ENCODE measurements at places on chromosomes 12 and 14. TPM values are rescaled to one million over a fixed set of nuclear protein-coding genes. Genes with fewer than 3 reads are reported as not detected.

GPR68 gene
- total RNA-seq: 0.50 TPM

RTL1 gene
- total RNA-seq: 0.18 TPM

TMEM30B gene
- total RNA-seq: not detected

SLCO1C1 gene
- total RNA-seq: not detected

SIX6 gene
- total RNA-seq: not detected

DPY19L2 gene
- total RNA-seq: 7.3 TPM

RASAL1 gene
- 0.43 TPM for total RNA-seq

FLRT2 gene
- total RNA-seq: 171 TPM

CEBPE gene
- total RNA-seq: not detected

CYP46A1 gene
- total RNA-seq: 0.41 TPM

CNTN1 gene
- total RNA-seq: 2.1 TPM

PRR4 gene
- 2.2 TPM for total RNA-seq

RTN1 gene
- 1.2 TPM for total RNA-seq

GRCh38 chr14:61881046-61881445 is 118.8 kb downstream of the SNAPC1 start:
- no peak for DNase-seq

DNA sequence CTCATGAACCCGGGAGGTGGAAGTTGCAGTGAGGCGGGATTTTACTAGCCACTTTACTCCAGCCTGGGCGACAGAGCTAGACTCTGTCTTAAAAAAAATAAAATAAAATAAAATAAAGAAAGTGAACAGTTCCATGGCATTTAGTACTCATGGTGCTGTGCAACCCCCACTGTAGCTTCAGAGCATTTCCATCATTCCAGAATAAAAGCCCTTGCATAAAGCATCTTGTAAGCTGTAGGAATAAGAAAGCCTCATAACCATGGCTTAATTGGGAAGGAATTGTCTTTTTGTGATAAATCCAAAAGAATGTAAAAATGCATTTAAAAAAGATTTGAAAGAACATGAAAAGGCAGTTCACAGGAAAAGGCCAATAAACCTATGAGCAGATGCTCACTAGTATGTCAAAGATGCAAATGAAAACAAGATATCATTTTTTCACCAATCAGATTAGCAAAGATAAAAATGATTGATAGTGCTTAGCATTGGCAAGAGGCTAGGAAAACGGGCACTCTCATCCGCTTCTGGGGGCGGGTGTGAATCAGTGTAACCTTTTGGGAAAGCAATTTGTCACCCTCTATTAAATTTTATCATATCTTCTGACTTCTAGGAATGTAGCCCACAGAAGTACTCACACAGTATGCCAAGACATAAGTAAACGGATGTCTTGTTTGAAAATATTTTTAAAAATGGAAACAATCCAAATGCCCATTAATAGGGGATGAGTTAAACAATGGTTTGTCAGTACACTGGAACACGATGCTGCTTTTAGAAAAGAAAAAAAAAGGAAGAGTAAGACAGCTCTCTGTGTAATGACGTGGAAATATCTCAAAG is 46.6 kb downstream of the CFAP251 start:
- DNase-seq: peak; percentile 92

DNA sequence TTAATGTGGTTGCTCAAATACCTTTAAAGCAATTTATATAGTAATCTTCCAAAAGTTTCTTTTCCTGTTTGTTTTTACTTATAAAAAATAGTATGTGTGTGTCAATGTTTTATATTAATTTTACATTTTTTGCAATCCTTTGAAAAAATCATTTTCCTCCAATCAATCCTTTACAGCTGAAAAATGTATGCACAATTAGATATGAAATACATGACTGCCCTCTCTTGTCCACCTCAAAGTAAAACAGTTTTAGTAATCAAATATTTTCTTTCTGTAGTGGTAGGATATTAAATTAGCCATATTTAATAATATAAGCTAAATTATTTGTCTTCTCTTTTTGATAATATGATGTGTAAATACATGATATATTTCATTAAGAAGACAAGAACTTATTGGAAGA is 269.9 kb downstream of the ADAMTS20 start:
- DNase-seq: no peak

GRCh38 chr12:51890511-51891171 is 2.7 kb downstream of the ANKRD33 start:
- DNase-seq: no peak

DNA sequence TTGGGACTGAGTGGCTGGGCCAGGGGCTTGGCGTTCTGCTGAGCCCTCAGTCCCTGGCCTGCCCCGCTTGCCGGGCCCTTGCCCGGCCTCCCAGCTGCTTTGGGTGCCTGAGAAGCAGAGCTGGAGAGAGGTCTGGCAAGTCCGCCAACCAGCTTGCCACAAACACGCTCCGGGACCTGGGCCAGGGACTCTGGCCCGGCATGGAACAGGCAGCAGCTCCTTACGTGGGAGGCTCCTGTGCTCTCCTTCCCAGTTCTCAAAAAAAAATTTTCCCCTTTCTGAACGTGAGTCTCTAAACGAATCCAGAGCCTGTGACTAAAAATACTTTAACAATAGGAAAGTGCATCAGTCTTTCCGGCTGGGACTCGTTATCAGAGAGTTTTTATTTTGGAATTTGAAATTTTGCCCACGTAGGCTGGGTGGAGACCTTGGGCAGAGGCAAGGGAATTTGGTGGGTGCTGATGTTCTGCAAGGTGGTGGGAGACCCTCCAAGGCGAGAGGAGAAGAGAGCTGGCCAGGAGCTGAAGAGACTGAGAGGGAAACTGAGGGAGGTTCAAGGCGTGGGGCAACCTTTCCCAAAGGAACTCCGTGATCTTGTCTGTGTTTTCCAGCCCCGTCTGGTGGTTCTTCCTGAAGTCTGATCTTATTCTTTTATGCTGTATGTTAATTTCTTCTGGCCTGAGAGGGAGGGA is 6.8 kb upstream of the NR4A1 start:
- peak; percentile 91 for DNase-seq

DNA sequence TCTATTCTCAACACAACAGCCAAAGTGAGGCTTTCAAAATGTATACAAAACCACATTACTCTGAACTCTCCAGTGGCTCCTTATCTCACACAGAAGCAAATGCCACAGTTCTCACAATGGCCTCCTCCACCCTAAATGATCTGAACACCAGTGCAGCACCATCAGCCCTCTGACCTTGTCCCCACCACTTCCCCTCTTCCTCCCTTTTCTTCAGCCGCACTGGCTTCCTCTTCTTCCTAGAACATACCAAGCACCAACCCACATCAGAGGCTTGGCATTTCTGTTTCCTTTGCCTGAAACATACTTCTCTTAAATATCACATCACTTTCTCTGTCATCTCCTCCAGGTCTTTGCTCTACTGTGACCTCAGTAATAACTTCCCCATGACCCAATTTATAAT is 66.3 kb downstream of the GPR135 start:
- no peak for DNase-seq

- peak; percentile 38 for DNase-seq
Observed at GRCh38 chr12:62689042-62689839, 222.6 kb downstream of the MON2 start.

GRCh38 chr12:102917026-102917787 is at the start of gene PAH:
PAH (minus strand) TSS chr12:102917244; CDS start chr12:102917130, 114 bp downstream.
- no peak for DNase-seq

- peak; percentile 25 for DNase-seq
Observed at GRCh38 chr12:64912516-64913255, 88.2 kb downstream of the TBC1D30 start.

DNA sequence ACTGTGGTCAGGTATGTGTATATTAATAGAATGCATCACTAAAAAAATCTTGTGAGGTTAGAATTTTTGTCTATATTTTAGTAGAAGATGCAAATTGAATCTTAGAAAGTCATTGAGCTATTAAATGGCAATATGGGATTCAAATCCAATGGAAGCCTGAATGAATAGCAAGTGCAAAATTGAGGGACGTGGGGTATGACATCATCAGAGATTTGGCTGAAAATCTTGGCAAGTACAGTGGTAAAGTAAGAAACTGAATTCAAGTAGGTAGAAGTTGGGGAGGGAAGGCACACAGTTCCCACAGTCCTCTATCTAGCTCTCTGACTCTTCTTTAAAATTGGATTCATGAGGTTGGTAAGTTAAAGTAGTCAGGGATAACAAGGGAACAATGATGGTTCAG is 97.4 kb upstream of the SSTR1 start:
- DNase-seq: no peak

DNA sequence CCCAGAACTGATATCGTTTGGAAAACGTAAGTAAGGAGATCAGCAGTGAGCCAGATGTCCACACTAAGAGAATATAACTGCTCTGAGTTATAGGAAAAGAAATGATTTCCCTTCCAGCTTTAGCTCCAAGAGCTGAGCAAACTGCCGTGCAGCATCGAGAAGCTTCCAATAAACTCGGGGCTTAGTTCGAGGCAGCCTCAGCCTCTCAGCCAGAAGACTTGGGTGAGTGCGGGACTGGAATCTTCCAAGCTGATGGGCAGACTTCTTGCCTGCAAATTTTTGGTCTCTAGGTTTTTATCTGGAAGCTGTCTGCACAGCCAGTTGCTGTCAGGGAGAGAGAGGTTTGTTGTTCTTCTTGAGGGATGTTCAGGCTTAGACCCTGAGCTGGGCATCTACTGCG is 196.1 kb downstream of the PHETA1 start:
- DNase-seq: no peak

DNA sequence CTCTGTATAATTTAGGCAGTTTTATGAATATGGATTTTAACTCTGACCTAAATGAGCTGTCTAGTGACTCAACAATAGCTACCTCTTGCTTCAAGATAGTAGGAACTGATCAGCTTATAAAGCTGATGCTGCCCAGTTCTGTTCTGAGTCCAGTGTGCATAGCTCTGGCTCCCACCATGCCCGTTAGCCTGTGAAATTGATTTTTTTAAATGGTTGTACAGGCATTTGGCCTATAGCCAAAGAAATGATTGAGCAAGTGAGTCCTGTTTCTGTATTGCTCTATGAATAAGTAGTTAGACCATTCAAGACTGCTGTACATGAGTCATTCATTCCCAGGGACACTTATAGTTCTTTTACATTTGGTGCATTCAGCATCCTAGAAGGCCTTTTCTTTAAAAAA is 36.4 kb downstream of the SAMD4A start:
- peak; percentile 64 for DNase-seq

GRCh38 chr12:46891306-46891705 is 65.5 kb upstream of the SLC38A4 start:
- DNase-seq: peak; percentile 34

- DNase-seq: no peak
Observed at GRCh38 chr12:113208041-113208934, 13.0 kb upstream of the TPCN1 start.

- DNase-seq: no peak
Observed at GRCh38 chr12:111519083-111519482, 80.0 kb downstream of the ATXN2 start.

GRCh38 chr12:14379508-14379907 is 14.0 kb downstream of the ATF7IP start:
- no peak for DNase-seq

DNA sequence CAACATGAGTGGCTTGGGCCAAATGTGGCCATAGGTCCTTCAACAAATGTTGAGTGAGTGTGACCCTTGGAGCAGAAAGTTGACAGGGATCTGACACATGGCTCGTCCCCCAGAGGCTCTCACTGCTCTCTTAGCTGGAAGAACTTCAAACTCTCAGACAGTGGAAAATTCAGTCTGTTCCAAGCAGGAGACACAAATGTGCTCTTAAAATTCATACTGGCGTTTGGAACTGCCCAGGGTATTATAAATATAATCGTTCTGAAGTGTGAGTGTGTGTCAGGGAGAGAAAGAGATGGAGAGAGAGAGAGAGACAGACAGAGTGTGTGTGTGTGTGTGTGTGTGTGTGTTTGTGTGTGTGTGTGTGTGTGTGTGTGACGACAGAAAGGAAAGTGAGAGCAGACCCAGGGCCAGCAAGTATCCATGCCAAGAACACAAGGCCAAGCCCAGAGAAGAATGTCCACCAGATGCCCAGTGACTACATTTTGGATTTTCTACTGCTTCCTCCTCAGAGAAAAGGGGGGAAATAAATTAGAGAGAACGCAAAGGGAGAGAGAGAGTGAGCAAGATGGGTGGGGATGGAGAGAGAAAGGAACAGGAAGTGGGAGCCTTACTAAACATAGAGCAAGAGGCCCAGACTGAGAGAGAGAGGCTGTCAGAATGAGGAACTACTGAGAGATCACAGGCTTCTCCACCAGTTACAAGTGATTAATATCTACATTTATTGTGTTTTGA is 193.6 kb upstream of the NUDT4 start:
- peak; percentile 35 for DNase-seq

DNA sequence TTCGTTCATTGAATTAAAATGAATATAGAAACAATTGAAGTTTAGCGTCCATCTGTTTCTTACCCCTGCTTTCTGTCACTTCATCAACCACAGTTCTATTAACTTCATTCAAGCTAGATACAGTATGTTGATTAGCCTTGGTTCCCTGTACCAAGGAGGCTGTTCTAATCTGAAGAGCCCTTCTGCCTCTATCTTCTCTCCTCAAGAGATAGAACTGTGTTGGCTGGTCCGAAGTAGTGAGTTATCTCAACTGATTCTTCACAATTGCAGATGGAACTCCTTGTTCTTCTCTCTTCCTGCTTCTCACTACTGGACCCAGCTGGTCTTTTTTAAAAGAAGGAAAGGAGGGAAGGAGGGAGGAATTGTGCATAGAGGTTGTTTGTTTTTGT is 82.1 kb upstream of the TRAF3 start:
- no peak for DNase-seq

DNA sequence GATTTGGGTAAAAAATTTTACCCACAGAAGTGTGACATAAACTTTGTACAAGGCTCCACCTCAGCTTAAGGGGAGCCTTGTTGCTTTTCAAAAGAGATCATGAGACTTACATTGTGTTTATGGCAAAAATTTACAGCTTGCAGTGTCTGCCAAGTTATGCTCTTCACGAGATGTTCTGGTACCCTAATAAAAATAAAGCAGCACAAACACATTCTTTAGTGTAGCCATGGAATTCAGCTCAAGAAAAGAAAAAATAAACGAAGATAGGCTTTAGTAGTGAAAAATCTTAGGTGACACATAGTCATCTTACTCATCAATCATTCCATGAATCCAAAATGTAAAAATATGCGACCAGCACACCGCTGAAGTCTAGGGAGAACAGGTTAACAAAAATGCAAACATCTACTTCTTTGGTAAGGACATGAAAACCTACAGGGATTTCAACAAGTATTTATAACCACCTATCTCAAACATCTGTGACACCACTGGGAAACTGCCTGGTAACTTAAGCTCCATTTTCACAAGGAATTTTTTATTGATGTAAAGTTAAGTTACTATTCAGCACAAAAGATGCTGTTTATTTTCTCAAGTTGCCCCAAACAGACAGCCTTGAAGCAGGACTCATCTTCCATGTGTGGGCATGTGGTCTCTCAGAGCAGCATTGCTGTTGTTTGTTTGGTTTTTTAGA is 32.9 kb downstream of the DMAC2L start:
- DNase-seq: no peak

DNA sequence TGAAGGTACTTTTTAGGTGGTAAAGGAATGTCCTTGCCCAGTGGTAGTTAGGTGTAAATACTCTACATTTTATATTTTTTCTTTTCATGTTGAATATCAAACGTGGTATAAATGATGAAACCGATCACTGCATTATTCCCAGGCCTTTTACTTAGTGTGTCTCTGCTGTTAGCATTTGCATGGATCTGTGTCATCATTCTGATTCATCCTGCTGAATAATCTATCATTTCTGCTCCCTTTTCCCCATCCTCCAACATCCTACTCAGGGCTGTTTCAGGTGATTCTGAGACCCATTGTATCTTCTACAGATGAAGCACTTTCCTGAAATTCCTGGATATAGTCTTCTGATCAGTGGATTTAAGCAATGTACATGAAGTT is 61.0 kb upstream of the PTHLH start:
- DNase-seq: peak; percentile 63

GRCh38 chr12:128365651-128366231 is 98.8 kb downstream of the TMEM132C start:
- no peak for DNase-seq
